SK-N-SH (cell line): ENCODE measurements at places on chromosomes 6 and 20.
A peak's percentile ranks its signal among the peaks of the same experiment; 100 is the strongest.

- DNase-seq = peak; percentile 30
Measured at GRCh38 chr6:42402184-42402583, 49.5 kb downstream of the TRERF1 start.

GRCh38 chr6:137792160-137793033, 74.7 kb upstream of the TNFAIP3 start:
- DNase-seq = no peak

GRCh38 chr6:100347901-100348550, 116.7 kb downstream of the SIM1 start:
- DNase-seq = no peak

- no peak for DNase-seq
Measured at GRCh38 chr6:157954150-157955117, 27.2 kb upstream of the SYNJ2 start.

DNA sequence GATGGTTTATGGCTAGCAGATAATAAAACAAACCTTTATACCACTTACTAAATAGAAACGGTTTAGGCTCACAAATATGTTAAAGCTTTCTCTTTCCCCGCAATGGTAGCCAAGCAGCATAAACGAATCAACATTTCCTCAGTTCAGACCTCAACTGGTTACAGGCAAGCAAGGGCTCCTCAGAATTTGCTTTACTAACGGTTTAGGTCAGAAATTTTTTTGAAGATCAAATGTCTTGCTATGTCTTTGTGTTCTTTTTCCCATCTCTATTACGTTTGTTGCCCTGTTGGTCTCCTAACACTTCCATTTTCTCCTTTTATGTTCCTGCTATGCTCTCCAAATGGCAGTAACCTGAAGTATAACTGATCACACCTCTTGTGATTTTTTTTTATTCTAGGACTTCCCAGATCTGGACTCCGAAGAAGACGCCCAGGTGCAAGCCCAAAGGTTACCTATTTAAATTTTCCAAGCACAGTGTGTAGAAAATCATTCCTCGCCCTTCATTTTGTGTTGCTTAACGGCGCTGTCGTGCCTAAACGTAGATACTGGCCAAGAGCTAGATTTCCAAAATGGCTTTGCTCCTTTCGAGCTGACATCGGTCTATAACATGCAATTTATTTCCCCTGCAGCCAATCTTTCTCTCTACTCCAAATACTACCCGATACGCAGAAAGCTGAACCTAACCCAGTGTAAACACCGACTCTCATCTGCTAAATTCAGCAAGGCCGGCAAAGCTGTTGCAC, 717 bp upstream of the ASF1A start:
- DNase-seq = no peak

DNA sequence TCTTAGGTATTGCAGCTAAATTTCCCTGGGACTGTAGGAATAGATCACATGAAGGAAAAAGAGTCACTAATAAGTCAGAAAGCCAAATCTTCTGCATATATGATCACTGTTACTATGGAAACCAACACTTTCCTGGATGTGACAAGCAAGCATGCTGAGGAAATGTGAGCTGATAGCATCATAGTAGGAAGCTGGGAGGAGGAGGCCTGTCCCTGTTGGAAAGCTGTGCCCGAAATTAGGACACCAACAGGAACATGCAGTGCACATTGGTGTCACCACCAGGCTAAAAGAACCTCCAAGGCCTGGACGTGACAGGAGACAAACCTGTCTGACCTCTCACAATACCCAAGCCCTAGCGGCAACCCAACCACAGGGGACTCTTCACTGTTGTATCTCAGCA, 181.9 kb upstream of the PCSK2 start:
- DNase-seq = no peak

- DNase-seq = no peak
Measured at GRCh38 chr20:47133809-47134456, 222.6 kb downstream of the ZMYND8 start.

DNA sequence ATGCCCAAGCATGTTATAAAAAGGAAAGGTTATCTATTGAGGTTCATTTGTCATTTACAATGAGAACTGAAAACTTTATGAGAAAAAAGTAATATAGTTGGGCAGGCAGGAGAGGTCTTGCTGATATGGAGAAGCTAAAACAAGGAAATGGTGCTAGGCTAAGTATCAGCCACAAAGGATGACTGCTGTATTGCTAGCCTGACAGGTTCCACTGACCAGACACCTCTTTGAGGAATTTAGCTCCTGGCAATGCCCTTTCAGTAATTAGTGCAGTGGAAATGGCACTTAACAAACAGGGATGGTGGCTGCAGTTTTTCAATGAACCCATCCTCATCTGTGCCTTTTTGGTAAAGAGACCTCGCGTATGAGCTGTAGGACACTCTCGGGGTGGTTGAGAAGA, 284.4 kb downstream of the ZFAND3 start:
- DNase-seq = no peak
